Muscle of leg (tissue), 16 donors: ENCODE measurements at places on chromosomes 2 and 18. TPM values are rescaled to one million over a fixed set of nuclear protein-coding genes. Genes with fewer than 3 reads are reported as not detected.
A peak's percentile ranks its signal among the peaks of the same experiment; 100 is the strongest.

RGPD8 gene
- total RNA-seq: 10.2 TPM

GRCh38 chr2:20015482-20016083, 3.1 kb upstream of the MATN3 start:
- no peak overlapping the region for H3K4me3 ChIP-seq
- peaks cover 15% of the 10 kb centered on the region for H3K27me3 ChIP-seq
- H3K4me1 ChIP-seq: peaks cover 11% of the 10 kb centered on the region
- no peak overlapping the region for H3K27ac ChIP-seq
- no peaks in the 10 kb centered on the region for H3K36me3 ChIP-seq
- peak; percentile 76 for DNase-seq

RAB17 gene
- 0.93 TPM for total RNA-seq

GRCh38 chr2:188787658-188788240, 186.4 kb upstream of the COL3A1 start:
- no peaks in the 10 kb centered on the region for H3K27me3 ChIP-seq
- H3K4me3 ChIP-seq: peak overlapping the region; percentile 21
- H3K4me1 ChIP-seq: peaks cover 9% of the 10 kb centered on the region

GRCh38 chr2:44833171-44834069, 108.1 kb upstream of the SIX3 start:
- H3K27ac ChIP-seq: no peak overlapping the region
- peaks cover 2% of the 10 kb centered on the region for H3K27me3 ChIP-seq
- H3K4me1 ChIP-seq: no peaks in the 10 kb centered on the region
- no peaks in the 10 kb centered on the region for H3K36me3 ChIP-seq
- no peak overlapping the region for H3K4me3 ChIP-seq

C2orf72 gene
- 0.62 TPM for total RNA-seq

DNA sequence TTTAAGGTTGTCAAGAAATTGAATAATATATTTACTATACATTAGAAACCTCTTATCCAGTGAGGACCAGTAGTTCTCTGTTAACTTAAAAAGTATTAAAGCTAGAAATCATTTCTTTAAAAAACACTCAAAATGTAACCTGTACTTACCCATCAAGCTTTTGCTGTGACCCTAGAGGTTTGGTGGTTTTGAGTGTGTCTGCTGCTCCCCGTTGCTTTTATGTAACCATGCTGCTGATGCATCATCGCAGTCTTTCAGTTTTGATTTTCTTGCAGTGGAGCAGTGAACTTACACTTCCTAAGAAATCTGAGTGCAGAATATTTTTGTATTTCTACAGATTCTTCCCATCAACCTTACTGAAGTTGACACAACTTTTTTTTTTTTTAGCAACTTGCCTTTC, 34.2 kb downstream of the MRPS9 start:
- H3K27me3 ChIP-seq: no peaks in the 10 kb centered on the region
- H3K4me3 ChIP-seq: no peak overlapping the region
- H3K36me3 ChIP-seq: no peaks in the 10 kb centered on the region
- DNase-seq: no peak
- H3K27ac ChIP-seq: no peak overlapping the region
- H3K4me1 ChIP-seq: no peaks in the 10 kb centered on the region

DNA sequence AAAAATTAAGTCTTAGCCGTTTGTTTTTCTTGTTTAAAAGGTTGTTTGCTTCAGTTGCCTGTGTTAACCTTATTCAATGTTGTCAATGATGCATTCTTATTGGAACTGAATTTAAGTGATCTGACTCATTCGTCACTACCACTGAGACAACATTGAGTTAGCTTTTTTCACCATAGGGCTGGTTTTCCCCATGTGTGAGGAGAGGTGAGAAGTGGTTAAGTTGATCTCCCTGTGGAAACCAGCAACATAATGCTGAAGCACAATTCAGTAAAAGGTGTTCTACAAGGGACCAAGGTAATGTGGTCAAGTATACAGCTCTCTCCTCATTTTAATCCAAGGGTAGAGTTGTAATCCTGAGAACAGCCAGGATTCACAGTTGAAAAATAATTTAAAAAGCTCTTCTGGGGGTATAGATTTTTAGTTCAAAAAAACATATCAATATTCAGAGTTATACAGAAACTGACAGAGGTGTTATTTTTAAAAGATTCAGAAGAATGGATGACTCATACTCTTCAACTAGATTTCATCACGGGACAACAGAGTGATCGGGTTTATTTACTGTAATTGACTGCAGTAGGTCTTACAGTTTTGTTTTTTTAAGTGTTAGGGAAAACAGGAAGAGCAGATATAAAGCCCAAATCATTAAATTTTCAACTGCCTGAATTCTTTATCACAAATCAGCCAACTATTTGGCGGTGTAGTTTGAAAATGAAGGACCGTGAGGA, 12.6 kb downstream of the NOP58 start:
- H3K36me3 ChIP-seq: peaks cover 43% of the 10 kb centered on the region
- peaks cover 3% of the 10 kb centered on the region for H3K4me1 ChIP-seq
- no peak for DNase-seq
- no peaks in the 10 kb centered on the region for H3K27me3 ChIP-seq
- no peak overlapping the region for H3K27ac ChIP-seq
- no peak overlapping the region for H3K4me3 ChIP-seq

- peaks cover 22% of the 10 kb centered on the region for H3K27me3 ChIP-seq
- H3K36me3 ChIP-seq: no peaks in the 10 kb centered on the region
- no peak overlapping the region for H3K27ac ChIP-seq
- peak; percentile 77 for DNase-seq
- H3K4me1 ChIP-seq: peaks cover 3% of the 10 kb centered on the region
These were observed 32.1 kb upstream of the KCNG2 start for GRCh38 chr18:79765491-79766245.

PIK3C3 gene
- 43.6 TPM for total RNA-seq

PDE1A gene
- total RNA-seq: 12.9 TPM

CCDC74B gene
- 1.5 TPM for total RNA-seq

- peak overlapping the region; percentile 74 for H3K4me3 ChIP-seq
- DNase-seq: peak; percentile 15
- peak overlapping the region; percentile 77 for H3K27ac ChIP-seq
- H3K4me1 ChIP-seq: peaks cover 6% of the 10 kb centered on the region
These were observed 788 bp downstream of the USP14 start for GRCh38 chr18:159037-159652.

SEMA4F gene
- 2.8 TPM for total RNA-seq

KATNAL2 gene
- 5.0 TPM for total RNA-seq
